ENCODE measurements at places on chromosomes 2 and 18.
A peak's percentile ranks its signal among the peaks of the same experiment; 100 is the strongest.

DNA sequence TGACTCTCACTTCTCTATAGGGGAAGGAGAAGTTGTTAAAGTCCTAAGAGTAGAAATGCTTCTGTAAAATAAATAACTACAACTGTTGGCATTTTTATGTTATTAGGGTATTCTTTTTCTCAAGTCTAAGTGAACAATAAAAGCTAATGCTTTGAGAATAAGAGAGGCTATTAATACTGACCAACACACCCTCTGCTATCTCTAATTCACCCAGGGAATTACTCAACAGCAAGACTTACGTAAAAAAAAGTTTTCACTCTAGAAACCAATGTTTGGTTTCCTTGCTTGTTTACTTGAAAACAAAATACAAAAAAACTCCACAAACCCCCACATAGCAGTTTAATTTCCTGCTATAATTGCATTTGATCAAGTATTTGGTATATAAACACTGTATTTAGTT is 25.2 kb downstream of the CHN1 start:
- no peak for DNase-seq

DNA sequence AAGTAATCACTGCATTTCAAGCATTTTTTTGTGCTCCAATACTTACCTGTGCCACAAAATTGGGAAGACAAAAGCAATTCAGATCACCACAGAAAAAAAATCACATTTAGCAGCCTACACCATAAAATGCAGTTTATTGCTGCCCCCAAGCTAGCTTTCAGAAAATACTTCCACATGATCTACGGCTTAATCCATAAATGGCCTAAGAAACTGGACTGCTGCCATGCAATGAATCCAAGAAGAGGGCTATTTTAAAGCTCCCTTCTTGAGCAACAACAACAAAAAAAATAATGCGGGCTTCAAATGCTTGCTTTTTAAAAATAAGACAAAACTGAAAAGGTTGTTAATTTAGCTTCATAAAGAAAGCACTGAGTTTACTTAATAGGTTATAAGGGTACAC is 272.3 kb downstream of the RAD51AP2 start:
- no peak for DNase-seq

- DNase-seq = no peak
Observed at GRCh38 chr2:152560166-152560565, 157.1 kb downstream of the PRPF40A start.

DNA sequence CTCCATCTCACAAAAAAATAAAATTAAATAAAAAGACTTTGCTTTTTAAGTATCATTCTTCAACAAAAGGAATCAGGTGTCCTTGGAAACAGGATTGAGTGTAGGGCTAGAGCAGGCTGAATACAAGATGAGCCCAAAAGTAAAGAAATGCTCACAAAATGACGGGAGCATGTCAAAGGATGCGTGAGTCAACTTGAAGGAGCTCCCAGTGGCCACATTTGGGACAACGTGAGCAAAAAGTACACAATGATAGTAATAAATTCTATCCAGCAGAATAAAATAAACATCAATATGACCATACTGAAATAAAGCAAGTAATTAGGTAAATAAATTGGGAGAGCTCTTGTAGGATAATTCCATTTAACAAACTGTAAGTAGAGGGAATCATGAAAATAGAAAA is 220.7 kb downstream of the PHLPP1 start:
- no peak for DNase-seq

GRCh38 chr2:197102231-197102630 is 175.7 kb upstream of the PGAP1 start:
- DNase-seq = no peak

GRCh38 chr2:181684454-181685149 is 4.3 kb upstream of the NEUROD1 start:
- DNase-seq = no peak

DNA sequence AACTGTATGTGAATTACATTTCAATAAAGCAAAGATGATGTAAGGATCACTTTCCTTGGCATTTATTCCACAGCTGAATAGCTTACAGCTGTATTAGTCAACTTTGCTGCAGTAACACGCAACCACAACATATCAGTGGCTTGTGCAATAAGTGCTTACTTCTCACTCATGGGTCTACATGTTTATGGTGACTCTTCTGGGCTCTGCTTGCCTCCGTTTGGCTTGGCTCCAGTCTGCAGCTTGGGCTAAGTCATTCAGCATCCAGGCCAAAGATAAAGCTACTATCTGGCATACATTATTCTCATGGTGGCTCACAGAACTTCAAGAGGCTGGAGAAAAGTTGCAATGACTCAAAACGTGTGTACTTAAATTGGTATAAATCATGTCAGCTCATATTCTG is 355.0 kb downstream of the RNF144A start:
- no peak for DNase-seq

DNA sequence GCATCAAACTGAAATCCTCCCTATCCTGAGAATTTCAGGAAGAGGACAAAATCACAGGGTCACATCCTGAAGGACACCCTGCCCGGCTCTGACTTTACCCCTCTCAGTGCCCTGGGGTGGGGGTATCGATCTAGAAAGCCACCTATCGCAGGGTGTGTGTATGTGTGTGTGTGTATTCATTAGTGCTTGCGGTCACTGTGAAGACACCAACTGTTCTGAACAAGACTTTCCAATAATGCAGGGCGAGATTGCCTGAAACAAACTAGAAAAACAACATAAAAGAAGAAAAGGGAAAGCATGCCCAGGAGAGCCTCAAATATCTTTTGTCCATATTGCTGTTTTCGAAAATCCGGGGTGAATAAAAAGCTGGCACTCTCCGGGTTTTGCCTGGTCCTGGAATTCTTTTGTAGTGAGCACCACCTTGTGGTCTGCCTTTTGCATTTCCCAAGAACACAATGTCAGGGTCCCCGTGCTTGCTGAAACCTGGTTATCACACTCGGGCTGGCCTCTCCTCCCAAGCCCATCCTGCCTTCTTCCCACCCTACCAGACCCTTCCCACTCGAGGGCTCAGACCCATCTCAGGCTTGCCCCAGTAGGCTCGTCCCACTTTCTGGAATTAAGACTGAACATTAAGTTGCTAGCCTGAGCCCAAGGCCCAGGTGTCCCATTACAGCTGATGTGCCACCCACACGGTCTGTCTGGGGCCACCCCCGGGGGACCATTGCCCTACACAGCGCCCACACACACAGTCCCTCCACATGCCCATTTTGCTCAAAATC is 25.0 kb upstream of the COPS8 start:
- DNase-seq = peak; percentile 47

DNA sequence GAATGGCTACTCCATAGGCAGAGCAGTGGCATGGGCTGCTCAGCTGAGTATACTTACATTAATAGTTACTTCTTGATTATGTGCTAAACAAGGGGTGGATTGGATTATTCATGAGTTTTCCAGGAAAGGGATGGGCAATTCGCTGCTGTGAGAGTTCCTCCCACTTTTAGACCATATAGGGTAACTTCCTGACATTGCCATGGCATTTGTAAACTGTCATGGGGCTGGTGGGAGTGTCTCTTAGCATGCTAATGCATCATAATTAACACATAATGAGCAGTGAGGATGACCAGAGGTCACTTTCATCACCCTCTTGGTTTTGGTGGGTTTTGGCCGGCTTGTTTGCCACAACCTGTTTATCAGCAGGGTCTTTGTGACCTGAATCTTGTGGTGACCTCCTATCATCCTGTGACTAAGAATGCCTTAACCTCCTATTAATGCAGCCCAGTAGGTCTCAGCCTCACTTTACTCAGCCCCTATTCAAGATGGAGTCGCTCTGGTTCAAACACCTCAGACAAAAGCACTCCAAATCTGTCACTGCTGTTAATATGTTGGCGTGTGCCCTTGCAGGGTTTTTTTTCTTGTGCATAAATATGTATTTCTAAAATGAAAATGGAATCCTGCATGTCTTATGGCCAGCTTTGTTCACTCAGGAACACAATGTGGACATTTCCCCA is 56.0 kb downstream of the CYBRD1 start:
- DNase-seq = no peak

Measured in NCI-H748 treated with DMSO at 0.1 percent for 48 hours (cell line).